ENCODE measurements at places on chromosomes 6 and 20. TPM values are rescaled to one million over a fixed set of nuclear protein-coding genes. Genes with fewer than 3 reads are reported as not detected.

Gene EFCAB8
- total RNA-seq = 1.5 TPM

Gene ABHD16B
- total RNA-seq = not detected

Gene FUT9
- not detected for total RNA-seq

GRCh38 chr6:29749668-29750067 lies 26.4 kb downstream of the HLA-F start:
- H3K4me1 ChIP-seq = peaks cover 3% of the 10 kb centered on the region
- H3K4me3 ChIP-seq = no peak overlapping the region
- peak overlapping the region; percentile 52 for H3K27ac ChIP-seq
- no peaks in the 10 kb centered on the region for H3K27me3 ChIP-seq
- H3K36me3 ChIP-seq = peaks cover 5% of the 10 kb centered on the region

- no peak overlapping the region for H3K4me3 ChIP-seq
- H3K4me1 ChIP-seq = no peaks in the 10 kb centered on the region
- H3K27me3 ChIP-seq = no peaks in the 10 kb centered on the region
- H3K27ac ChIP-seq = no peak overlapping the region
- no peak for DNase-seq
These were observed 17.6 kb downstream of the ZHX3 start for GRCh38 chr20:41299899-41300298.

Data from T-cell (primary cell).